ENCODE measurements at places on chromosomes 5 and 9.

GRCh38 chr5:136665331-136665730 is 300.0 kb upstream of the TRPC7 start:
- DNase-seq: no peak

- DNase-seq: no peak
Measured at GRCh38 chr9:89247431-89248353, 63.3 kb upstream of the CKS2 start.

GRCh38 chr9:121267689-121268597 is at the start of gene GSN:
Gene GSN, plus strand, starts transcription at chr9:121268162. Its CDS starts 33,810 bp downstream, at chr9:121301972.
- peak; percentile 57 for DNase-seq

DNA sequence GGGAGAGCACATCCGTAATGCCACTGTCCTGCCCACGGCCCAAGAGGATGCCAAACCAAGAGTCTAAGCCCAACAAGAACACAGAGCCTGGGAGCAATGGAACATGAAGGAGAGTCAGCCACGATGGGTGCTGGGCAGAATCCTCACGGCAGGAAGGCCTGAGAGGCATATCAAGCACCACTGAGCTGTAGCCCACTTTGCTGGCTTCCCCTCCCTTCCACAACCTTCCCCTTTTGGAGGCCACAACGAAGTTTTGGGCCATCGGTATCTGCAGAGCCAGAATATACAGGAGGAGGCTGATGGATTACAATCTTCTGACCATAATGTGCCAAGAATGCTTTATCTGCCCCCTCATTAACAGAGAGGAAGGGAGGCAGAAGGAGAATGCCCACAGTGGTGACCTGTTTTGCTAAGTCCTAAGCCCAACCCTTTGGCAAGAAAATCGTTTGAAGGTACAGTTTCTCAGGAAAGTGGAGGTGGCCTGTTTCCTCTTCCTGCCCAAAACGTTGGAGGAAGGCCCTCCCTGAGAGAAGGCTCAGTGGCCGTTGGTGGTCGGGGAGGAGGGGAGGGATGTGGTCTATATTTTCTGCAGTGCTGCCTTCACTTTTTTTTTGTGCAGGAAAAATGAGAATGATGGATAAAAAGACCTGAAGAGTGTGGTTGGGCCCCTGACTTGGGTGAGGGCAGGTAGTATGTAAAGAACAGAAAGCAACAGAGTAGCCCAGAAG is 26.2 kb downstream of the MACROH2A1 start:
- DNase-seq: no peak

GRCh38 chr5:88380332-88380731 is 111.7 kb upstream of the TMEM161B start:
- DNase-seq: no peak

GRCh38 chr5:38468202-38468673 is 88.2 kb downstream of the LIFR start:
- DNase-seq: peak; percentile 85

DNA sequence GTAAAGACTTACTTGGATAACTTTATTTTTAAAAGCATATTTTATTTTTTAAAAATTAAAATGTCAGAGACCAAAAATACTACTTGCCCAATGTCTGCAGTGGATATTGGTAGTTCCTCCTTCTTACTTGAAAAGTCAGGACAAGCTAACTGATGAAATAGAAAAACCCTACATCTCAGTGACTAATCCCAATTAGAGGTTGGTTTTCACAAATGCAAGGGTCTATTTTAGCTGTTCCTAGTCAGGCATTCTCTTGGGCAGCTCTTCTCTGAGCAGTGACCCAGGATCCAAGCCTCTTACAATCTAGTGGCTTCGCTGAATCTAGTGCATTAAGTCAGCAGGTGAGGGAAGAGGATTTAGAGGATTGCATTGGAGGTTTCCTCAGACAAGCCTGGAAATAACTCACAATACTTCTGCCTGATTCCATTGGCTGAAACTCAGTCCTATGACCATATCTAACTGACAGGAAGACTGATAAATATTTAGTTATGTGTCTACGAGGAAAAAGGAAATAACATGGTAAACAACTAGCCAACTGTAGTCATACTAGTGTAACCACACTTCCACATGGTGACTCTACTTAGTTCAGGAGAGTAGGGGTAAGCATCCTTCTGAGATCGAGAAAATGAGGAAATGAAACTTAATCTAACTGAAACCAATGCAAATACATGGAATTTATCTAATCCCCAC is 34.2 kb upstream of the MIER3 start:
- DNase-seq: no peak

- peak; percentile 100 for DNase-seq
Measured at GRCh38 chr5:14035859-14036503, 91.5 kb upstream of the DNAH5 start.

DNA sequence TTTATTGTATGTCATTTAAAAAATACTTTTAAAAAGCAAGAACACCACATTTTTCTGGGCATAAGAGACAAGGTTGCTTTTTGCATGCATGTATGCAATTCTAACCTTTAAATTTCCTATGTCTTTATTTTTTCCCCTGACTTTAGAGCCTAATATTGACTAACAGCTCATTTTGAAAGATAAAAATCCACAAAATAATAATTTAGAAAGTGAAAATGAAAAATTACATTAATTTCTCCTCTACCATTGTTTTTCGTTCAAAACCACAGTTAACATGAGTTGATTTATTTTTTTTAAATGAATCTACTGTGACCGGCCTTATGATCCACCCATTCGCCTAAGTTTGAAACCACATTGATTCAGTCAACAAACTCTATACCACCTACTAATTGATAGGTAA is 137.5 kb upstream of the CDKN2B start:
- DNase-seq: no peak

DNA sequence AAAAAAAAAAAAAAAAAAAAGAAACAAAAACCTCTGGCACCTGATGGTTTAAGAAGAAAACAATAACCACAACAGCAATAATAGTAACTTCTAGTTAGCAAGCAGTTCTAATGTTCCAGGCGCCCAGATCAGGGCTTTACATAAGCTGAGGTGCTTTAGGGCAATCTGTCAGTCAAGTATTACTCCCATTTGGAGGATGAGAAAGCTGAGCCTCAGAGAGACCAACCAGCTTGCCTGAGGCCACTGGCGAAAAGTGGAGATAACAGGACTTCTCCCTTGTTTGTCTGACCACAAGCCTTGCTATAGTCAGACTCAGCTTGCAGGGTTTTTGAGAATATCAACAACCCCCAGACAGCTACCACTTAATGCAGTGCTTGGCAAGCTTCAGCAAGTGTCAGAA is 83.5 kb upstream of the BOD1 start:
- no peak for DNase-seq

DNA sequence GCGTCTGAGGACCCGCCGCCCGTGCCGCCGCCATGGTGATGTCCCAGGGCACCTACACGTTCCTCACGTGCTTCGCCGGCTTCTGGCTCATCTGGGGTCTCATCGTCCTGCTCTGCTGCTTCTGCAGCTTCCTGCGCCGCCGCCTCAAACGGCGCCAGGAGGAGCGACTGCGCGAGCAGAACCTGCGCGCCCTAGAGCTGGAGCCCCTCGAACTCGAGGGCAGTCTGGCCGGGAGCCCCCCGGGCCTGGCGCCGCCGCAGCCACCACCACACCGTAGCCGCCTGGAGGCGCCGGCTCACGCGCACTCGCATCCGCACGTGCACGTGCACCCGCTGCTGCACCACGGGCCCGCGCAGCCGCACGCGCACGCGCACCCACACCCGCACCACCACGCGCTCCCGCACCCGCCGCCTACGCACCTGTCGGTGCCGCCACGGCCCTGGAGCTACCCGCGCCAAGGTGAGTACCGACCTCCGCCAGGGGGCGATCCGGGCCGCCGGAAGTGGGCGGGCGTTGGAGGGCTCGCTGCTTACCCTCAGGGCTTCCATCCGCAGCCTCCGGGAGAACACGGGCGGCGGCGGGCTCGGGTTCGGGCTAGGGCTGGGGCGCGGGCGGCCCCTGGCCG is 8.5 kb downstream of the PRR7 start:
- peak; percentile 70 for DNase-seq

DNA sequence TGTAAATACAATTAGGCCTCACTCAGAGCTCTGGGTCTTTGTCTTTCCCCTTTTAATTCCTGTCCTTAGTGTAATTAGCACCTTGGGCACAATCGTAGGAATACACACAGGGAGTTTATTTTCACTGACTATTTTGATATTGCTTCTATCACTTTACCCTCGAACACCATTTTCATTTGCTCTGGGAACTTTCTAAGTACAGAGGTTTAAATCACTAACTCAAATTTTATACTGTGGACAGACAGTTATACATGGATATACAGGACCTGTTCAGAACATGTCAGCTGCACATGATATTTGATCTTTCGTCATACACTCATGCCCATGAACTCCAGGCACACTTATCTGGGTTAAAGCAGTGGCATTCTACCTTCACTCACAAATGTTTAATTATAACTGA is 217.8 kb upstream of the TMEM161B start:
- no peak for DNase-seq

- peak; percentile 89 for DNase-seq
Measured at GRCh38 chr9:15086778-15087324, 176.6 kb upstream of the FREM1 start.

DNA sequence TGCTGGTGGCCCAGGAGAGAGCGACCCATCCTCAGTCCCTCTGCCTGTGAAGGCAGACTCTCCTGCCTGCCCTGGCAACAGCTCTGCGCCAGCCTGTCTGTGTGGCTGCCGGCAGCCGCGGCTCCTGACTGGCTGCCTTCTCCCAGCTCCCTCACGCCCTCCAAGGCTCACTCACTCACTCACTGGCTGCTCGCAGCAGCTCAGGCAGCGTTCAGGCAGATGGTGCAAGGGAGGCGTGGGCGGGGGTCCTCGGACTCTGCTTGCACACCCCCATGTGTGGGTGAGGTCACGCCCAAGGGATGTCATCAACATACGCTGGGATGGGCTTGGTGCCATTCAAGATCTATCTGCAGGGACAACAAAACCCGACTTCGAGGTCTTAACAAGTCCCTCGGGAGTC is 66.7 kb downstream of the DAB2IP start:
- peak; percentile 24 for DNase-seq

- no peak for DNase-seq
Measured at GRCh38 chr5:116476897-116477537, 97.6 kb downstream of the SEMA6A start.

DNA sequence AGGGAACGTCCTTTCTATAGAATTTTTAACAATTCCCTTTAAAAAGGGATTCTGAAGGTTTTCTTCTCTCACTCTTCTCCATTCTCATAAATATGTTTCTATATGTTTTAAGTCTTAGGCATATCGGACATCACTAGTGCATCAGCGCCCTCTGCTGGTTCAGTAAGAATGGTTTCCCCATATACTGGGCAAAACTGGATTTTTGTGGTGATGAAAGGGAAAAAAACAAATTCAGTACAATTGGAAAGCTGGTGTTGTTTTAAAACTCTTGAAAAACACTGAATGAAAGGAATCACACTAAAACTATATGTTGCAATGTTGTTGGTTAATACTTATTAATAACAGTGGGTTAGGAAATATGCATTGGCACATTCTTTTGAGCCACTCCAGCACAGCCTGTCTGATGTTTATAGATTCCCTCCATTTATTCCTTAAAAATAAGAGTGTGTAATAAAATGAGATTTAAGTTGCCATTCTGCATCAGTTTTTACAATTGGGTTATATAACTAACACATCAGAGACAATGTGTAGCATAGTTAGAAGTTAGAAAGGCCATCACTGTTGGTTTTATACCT is 15.8 kb downstream of the CWC27 start:
- peak; percentile 72 for DNase-seq

DNA sequence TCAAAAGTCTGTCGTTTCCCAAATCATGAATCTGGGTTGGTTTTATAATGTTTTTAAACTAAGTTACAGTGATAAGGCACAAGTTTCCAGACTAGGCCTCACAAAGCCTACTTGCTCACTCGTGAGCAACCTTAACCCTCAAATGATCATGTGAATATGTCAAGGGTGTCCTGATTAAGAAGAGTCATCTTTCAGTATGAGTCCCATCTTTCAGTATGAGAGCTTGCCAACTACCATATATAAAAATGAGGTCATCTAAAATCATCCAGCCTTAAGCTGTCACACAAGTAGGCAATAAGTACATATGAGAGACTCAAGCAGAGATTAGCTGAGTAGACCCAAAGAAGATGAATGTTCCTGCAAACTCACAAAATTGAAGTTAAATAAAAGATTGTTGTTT is 668.4 kb upstream of the FAM174A start:
- DNase-seq: no peak

DNA sequence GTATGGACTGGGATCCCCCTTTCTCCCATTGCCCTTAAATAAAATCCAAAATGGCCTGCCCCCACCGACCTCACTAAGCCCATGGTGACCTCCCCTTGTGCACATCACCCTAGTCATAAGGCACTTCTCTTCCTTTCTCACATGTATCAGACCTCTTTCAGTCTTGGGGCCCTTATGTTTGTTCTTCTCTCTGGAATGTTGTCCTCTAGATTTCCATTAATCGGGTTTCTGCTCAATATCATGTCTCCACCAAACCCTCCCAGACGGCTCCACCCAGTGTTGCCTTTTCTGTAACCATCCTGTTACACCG is 196.3 kb downstream of the ERCC6L2 start:
- no peak for DNase-seq

DNA sequence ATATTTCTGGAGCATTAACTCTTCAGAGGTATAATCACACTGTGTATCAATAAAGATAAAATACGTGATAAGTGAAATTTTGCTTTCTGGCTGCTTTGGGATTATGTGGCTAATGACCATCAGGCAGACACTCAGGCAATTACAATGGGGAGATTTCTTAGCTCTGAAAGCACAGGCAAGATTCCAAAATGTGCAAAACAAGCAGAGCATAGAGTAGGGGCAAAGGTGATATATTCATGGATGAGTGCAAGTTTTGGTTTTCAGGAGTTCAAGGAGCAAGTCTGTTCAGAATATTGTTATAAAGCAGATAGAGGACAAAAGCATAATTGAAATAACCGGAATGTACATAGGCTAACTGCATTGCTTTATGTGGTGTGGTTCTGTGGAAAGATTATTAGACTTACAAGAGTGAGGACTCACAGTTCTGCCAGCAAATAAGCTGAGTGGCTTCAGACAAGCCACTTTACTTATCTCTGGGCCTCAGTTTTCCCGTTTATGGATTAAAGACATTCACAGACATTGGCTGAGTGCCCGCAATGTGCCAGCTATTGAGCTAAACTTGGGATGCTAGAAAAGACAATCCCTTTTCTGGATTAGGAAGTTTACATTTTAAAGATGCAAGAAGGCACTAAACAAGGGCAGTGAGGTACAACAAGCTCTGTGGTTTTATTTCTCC is 945.6 kb upstream of the ARRDC3 start:
- DNase-seq: no peak
